Inflammatory macrophage treated with lipopolysaccharide for 4 hours (primary cell): ENCODE measurements at places on chromosomes 16 and 17.

DNA sequence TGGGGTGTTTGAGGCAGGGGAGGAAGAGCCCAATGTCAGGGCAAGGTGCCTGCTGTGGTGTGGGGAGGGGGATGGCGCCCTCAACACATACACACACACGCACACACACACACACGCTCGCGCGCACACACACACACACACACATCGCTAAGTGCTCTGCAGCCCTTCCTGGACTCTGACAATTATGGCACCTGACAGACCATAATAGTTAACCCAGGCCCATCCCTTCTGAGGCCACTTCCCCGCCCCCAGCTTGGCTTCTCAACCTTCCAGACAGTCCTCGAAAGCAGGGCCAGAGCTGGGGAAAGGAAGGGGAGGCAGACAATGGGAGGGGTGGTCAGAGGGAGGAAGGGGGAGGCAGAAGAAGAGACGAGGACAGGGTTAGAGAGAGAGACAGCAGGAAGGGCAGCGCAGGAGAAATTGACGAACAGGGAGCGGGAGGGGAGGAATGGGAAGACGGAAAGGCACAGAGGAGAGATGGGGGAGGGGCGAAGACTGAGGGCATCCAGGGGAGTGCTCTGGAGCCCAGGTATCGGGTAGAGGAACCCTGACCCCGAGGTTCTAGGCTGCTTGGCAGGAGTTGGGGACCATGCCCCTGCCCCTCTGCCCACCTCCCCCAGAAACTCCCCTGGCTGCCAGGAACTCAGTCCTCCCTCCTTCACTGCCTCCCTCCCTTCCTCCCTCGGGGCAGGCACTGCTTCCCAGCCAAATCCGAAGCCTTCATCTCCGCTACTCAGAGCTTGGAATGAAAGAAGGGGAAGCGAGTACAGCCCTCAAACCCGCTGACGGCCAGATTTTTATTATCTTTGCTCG, 4.0 kb downstream of the SRCIN1 start:
- no peak for DNase-seq

- no peak for DNase-seq
These were observed 389.5 kb downstream of the KCNJ2 start for GRCh38 chr17:70558821-70559220.

DNA sequence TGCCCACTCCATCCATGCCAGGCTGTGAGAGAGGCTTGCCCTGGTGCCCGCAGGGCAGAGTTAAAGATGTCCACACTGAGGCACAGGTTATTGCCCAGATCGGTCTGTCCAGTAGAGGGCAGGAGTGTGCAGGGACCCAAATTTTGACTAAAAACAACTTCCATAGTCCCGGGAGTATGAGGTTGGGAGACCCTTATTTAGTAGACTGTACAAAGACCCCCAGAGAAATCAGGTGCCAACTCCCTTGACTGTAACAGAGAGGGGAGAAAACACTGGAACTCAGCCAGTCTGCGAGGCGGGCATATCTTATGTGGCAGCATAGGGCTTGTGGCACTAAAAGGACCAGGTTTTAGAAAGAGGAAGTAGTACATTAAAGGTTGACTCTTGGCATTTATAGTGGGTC, 43.4 kb downstream of the HNF1B start:
- peak; percentile 40 for DNase-seq

DNA sequence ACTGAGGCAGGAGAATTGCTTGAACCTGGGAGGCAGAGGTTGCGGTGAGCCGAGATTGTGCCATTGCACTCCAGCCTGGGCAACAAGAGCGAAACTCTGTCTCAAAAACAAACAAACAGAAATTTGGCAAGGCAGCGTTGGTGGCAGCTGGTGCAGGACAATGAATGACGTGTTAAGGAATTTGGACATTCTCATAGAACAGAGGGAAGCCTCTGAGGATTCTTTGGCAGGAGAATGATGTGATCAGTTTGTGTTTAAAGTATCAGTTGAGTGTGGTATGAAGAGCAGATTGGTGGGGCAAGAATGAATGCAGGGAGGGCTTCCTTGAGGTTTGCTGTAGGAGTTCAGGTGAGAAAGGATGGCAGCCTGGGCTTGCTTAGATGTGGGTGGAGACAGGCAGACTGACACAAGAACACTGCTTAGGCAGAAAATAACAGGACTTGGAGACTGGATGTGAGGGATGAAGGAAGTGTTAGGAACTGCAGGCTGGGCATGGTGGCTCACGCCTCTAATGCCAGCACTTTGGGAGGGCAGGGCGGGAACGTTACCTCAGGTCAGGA, 4.8 kb downstream of the CYB5D2 start:
- DNase-seq: no peak

DNA sequence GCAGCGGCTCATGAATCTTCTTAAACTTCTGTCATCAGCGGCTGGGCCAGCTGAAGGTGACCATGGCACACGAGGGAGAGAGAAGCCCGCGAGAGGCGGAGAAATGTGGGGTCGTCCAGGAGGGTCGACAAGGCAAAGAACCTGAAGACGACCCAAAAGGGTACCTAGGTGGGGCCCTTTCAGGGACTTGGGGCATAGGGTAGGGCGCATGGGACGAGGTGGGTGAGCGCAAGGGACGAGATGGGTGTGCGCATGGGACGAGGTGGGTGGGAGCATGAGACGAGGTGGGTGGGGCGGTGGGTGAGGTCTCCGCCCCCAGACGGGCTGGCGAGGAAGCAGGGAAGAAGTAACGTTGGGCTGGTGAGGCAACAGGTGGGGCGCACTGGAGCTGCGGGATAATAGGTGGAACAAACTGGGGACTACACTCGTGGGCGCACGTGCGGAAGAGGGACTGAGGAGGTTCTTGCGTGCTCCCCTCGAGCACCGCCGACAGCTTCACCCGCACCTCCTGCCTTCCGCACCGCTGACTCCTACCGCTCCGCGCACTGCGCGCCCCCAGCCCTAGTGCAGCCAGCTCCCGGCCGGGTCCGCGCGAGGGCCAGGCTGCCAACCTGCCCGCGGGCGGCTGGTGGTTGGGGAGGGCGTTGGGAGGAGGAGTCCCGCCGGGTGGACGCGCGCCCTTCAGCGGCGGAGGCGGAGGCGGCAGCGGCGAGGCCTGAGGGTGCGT, 23.2 kb upstream of the CRYM start:
- DNase-seq: peak; percentile 48
